A549 (cell line): ENCODE measurements at places on chromosomes 11 and 22.
A peak's percentile ranks its signal among the peaks of the same experiment; 100 is the strongest.

- no peak for DNase-seq
Measured at GRCh38 chr11:125351868-125352250, 144.2 kb downstream of the FEZ1 start.

DNA sequence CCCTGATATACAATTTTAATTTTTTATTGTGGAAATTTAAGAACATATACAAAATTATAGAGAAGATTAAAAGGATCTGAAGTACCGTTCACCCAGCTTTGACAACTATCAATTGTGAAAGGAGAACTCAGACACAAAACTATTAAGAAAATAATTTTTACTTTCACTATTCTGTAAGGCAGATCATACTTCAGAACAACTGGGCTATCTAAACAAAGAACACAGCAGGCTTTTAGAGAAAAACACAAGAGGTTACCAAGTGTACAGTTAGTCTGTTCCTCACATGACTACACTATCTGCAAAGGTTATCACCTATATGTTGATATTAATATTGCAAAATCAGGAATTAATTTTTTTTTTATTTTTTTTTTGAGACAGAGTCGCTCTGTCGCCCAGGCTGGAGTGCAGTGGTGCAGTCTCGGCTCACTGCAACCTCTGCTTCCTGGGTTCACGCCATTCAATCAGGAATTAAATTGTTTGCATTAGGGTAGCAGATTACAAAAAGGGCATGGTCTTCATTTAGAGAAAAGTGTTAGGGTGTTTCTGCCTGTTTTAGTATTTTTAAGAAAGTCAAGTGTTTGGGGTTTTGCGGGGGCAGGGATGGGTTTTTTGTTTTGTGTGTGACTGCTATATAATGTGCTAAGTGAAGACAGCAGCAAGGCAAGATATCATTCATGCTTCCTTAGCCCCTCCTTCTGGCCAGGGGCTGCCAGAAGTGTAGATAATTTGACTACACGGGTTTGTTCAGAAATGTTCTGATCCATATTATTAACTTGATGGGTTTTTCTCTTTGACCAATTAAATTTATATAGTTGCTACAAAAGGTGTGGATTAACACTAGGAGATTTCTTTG is 27.6 kb upstream of the SIK2 start:
- no peak for DNase-seq

GRCh38 chr11:5815534-5815933 is 6.8 kb downstream of the OR52N2 start:
- no peak for DNase-seq

- DNase-seq: no peak
Measured at GRCh38 chr22:42817556-42817955, 39.5 kb downstream of the ARFGAP3 start.

DNA sequence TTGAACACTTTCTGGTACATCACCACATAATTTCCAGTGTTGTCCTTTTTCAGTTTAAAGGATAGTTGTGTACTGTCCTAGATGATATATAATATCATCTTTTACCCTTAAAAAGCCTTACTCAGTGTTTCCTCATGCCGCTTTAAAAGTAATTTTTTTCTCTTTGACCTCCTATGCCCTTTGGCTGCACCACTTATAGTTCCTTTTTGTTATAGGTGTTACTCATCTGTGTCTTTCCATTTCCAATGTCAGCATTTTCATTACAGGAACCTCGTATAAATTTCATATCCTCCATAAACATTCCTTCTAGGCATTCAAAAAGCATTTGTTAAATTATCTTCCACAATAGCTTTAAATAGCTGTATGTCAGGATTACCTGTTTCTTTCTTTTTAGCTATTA is 40.8 kb downstream of the USP47 start:
- no peak for DNase-seq

GRCh38 chr22:49953680-49954344 is 6.8 kb upstream of the PIM3 start:
- no peak for DNase-seq

DNA sequence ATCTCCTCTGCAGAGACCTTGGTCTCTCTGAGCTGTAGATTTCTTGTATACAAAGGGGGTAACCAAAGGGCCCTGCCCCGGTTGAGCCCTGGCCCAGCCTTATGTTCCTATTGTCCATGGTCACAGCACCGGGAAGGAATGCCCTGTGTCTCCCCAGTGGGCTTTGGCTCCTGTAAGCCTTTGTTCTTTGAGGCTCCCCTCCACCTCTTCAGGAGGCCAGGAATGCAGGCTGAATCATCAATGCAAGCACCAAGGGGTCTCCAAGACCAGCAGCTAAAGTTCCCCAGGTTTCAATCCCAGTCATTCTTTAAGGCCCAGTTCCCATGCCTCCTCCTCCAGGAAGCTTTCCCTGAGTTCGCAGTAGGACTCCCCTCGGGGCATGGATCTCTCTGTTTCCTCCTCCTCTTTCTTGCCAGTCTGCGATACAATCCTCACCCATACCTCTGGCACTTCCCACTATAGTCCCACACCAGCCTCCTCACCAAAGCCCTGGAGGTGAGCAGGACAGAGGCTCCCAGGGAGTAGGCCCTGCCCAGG is 29.2 kb upstream of the KLHL35 start:
- DNase-seq: no peak

GRCh38 chr11:9688716-9689511 is 25.0 kb downstream of the SWAP70 start:
- DNase-seq: no peak

DNA sequence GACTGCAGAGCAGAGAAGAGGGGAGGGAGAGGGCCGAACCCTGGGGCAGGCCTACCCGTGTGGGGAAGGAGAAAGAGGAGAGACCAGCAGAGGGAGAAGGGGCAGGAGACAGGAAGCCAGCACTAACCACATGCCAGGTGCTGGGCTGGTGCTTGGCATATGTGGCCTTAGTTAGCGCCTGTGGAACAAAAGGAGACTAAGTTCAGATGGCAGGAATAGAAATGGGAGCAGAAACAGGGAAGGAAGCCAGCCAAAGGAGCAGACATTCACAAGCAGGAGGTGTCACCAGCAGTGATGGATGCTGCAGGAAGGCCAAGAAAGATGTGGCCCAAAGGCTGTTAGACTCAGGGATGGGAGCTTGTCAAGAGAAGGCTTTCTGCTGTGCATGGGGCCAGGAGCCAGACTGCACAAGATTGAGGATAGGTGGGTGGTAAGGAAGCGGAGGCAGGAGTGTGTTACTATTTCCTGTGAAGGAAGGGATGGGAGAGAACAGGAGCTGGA is 26.7 kb downstream of the TREH start:
- no peak for DNase-seq

- peak; percentile 100 for DNase-seq
Measured at GRCh38 chr11:64778473-64779298, at the start of gene SF1. TSS of gene SF1 (minus strand) at chr11:64778542. CDS start at chr11:64778392, 150 bp downstream.

DNA sequence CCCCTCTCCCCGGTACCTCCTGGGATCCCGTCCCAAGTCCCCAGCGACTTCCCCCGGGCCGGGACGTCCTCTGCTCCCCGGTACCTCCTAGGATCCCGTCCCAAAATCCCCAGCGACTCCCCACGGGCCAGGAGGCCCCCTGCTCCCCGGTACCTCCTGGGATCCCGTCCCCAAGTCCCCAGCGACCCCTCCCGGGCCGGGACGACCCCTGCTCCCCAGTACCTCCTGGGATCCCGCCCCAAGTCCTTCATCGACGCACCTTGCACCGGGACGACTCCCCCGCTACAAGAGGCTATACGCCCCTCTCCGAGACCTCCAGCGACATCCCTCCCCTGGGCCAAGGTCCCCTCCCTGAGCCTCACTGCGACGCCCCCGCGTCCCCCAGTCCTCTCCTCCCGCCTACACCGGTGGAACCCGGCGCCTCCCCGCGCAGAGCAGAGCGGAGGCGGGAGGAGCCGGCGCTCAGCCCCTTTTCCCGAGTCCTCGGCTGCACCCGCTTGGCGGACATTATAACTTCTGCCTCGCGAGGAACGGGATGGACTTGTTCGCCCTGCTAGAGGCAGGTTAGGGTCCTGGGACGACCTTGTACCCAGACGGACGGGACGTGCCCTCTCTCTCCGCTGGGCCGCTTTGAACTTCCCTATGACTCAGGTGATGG is 912 bp downstream of the KREMEN1 start:
- no peak for DNase-seq
